T-helper 1 cell (primary cell): ENCODE measurements at places on chromosomes 11 and 22.
A peak's percentile ranks its signal among the peaks of the same experiment; 100 is the strongest.

GRCh38 chr11:131624531-131624930 is 254.1 kb downstream of the NTM start:
- DNase-seq = no peak

DNA sequence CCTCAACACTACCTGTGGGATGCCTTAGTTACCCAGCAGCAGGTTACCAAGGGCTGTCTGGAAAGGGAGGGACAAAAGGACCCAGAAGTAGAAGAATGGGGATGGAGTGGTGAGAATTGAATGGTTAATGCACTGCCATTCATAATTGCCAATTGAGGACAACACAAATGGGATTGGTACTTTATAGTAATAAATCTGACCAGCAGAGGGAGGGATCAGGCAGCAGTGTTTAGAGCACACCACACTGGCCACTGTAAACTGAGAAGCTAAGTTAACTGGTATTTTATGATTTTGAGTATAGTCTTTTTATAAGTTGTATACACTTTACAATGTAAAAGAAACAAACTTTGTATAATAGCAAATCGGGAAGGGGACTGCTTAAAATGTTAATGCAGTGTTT is 10.7 kb downstream of the TBRG1 start:
- no peak for DNase-seq

GRCh38 chr22:43337385-43337784 is 5.8 kb downstream of the SCUBE1 start:
- DNase-seq = no peak

DNA sequence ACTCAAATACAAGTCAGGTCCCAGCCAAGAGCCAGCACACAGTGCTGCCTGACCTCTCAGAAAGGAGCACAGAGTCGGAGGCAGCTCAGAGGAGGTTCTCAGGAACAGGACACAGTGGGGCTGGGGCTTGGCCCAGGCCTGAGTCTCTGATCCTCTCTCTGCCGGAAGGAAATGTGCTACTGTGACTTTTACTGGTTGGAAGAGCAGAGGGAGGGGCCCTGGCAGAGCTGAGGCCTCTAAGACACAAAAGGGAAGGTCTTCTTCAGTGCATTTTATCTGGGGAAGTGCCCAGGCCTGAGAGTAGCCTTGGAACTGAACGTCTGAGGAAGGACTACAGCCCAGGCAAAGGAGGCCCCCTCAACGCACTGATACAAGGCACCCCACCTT is 16.2 kb upstream of the CASTOR1 start:
- DNase-seq = peak; percentile 43

DNA sequence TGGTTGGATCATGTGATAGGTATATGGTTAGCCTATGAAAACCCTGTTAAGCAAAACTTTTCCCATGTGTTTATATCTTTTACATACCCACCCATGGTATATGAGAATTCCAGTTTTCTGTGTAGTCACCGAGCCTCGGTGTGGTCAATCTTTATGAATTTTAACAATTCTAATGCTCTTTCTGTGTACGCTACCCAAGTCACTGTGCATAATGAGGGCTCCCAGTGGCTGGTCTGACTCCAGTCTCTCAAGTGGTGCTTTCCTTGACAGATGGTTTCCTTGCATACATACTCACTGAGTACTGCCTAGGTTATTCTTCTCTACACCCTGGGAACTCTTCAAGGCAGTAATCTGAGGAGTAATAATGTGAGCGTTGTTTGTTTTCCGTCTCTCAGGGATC is 17.6 kb downstream of the MUC15 start:
- DNase-seq = no peak

DNA sequence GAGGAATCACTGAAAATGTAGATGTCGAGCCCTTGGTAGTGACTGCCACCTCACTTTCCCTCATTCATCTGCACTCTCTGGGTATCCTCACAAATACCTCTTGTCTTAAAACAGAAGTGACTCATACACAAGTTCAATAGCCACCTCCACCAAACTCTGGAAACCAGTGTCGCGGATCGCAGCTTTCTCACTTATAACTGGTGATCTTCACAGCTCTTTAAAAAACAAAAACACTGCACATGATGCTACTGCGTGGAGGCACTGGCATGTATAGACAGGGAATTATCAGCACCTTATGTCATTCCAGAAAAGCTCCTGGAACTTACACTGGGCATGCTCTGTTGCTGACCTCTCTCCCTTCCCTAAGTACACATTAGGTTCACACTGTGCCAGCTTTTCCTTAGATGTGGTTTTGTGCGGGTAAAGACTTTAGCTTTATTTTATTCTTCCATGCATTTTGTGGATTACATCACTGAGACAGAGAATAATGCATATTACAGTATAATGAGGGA is 425.5 kb upstream of the CADM1 start:
- DNase-seq = no peak

GRCh38 chr22:42300259-42301076 is 30.0 kb upstream of the TCF20 start:
- DNase-seq = no peak

DNA sequence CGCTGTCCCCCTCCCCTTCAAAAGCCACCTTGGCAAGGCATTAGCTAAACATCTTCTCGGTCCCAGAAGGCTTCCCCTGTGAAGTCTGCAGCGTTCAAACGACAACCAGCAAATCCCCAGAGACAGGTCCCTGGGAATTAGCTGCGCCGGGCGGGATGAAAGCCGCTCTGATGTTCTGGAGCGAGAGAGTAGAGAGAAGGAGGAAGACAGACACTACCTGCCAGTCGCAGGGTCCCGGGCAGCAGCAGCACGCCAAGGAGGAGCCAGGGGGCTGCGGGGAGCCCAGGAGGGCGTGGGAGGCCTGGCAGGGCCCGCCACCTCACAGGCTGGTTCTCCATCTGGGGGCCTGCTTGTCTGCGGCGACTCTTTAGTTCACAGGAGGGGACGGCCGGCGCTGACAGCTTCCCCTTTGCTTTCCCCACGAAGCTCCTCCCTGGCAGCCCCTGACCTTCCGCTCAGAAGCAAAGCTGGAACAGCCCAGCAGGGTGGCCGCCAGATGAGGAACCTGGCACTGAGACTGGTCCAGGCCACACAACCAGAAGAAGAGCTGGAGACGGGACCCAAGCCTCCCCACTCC is at the start of gene NFAM1:
Gene NFAM1 (minus strand): TSS at position 384 of the 577 bp plus-strand sequence. CDS start 46 bp downstream, at position 338.
- no peak for DNase-seq

DNA sequence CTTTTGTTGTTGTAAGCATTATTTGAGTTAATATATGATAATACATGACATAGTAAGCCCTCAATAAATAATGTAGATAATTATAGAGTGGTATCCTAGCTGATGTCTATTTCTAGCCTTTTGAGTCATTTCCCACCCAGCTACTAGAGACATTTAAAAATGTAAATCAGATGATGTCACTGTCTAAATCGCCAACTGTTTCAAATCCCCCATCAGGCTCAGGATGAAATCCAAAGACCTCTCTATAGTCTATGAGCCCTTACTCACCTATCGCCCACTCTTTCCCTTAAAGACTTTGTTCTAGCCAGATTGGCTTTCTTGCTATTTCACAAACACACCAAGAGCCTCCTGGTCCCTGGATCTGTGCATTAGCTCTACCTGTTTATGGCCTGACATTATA is 135.4 kb upstream of the PLET1 start:
- DNase-seq = no peak

GRCh38 chr11:76201672-76202412 is 4.5 kb downstream of the WNT11 start:
- no peak for DNase-seq

- no peak for DNase-seq
Measured at GRCh38 chr22:36237462-36238372, 1.6 kb downstream of the APOL2 start.
